ENCODE measurements at places on chromosomes 5 and 9.

- no peak for DNase-seq
Observed at GRCh38 chr9:106106396-106106795, 412.1 kb downstream of the TMEM38B start.

- no peak for DNase-seq
Observed at GRCh38 chr9:7963026-7963425, 163.4 kb upstream of the DMAC1 start.

GRCh38 chr9:110700953-110701352, 32.4 kb downstream of the MUSK start:
- DNase-seq, result peak; percentile 81

DNA sequence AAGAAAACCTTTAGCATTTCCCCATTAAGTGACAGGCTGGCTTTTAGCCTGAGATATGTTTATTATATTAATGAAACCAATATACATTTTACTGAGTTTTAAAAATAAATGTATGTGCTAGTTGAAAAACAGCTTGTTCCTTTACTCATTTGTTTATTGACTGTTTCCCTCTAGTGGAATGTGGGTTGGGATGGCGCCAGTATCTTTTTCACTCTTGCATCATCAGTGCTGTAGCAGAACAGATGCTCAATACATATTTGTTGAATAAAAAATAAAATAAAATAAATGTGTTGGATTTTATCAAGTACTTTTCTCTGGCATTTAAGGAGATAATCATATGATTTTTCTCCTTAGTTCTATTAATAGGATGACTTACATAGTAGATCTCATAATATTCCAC, 43.0 kb downstream of the FSTL4 start:
- DNase-seq, result no peak

DNA sequence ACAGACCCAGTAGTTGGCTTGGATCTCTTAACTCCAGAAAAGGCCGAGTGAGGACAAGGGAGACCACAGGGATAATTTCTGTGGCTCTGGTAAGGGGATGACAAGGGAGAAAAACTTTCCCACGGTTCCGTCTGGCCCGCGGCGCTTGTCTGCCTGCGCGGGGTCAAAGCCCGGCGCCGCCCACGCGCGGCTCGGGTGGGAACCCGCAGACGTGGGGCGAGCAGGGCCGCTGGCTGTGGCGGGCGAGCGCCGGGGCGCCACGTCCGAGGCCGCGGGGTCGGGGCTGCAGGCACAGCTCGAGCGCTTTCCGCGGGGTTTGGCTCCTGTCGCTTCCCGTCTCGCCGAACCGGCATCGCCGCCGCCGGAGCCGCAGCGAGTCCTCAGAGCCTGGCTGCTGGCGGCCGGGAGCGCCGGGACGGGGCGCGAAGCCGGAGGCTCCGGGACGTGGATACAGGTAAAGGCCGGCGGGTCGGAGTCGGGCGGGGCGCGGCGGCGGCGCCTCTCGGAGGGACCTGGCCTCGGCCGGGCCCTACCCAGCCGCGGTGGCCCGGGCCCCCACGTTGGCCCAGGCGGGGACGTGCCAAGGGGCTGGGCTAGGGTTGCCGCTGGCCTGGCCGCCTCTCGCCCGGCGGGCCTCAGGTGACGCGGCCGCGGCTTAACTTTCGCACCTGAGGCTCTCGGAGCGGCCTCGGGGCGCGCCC, at the start of gene RNF180:
TSS of gene RNF180 (plus strand) at position 344 of the 701 bp plus-strand sequence. CDS start 34,965 bp downstream, outside the sequence.
- peak; percentile 50 for DNase-seq

Measured in fibroblast of skin of back (primary cell).